ENCODE measurements at places on chromosomes 5 and 9.
A peak's percentile ranks its signal among the peaks of the same experiment; 100 is the strongest.

- no peak for DNase-seq
These were observed 134.0 kb downstream of the SNX18 start for GRCh38 chr5:54651482-54652076.

DNA sequence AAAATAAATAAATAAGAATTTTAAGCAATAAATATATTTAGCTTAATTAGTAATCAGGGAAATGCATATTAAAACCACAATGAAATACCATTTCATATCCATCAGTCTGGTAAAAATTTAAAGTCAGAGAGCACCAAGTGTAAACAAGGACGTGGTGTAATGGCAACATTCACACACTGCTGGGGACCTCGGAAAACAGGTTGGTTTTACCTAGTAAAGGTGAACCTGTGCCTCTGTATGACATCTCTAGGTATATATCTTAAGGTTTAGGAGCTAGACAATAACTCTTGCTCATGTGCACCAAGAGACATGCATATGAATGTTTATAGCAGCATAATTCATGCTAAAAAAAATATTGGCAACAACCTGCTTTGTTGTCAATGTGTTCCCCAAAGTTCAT lies 29.7 kb downstream of the FNBP1 start:
- DNase-seq: no peak

DNA sequence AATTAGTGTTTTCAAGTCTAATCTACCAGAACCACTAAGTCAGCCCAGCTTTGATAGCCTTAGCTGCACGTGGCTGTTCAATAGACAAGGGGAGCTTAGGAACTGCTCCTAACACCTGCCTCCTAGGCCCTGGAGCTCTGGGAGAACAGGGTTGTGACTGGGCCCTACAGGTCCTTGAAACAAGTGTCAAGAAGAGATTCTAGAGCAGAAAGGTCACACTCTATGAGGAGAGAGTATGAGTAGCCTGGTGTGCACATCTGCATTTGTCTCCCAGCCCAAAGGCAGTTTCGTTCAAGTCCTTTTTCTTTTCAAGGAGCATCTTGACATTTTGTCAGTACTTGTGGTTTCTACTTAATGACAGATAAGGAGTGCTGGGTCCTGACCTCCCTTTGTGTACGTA lies 206.1 kb downstream of the PRELID2 start:
- DNase-seq: peak; percentile 40

DNA sequence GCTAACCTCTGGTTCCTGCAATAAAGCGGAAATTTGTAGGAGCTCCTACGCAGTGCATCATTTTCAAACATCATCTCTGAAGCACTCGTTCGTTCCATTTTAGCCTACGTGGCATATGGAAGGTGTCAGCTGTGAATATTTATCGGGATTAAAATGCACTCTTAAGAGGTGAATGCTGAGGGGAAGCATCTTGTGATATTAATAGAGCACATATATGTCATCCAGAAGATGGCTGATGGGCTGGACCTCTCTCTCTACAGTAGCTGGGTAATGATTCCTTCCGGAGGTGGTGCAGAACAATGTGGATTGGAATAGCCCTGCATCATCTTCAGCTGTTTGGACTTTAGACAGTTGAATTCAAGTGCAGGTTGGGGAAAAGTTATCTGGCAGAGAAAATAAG lies 478.7 kb downstream of the DMAC1 start:
- no peak for DNase-seq

DNA sequence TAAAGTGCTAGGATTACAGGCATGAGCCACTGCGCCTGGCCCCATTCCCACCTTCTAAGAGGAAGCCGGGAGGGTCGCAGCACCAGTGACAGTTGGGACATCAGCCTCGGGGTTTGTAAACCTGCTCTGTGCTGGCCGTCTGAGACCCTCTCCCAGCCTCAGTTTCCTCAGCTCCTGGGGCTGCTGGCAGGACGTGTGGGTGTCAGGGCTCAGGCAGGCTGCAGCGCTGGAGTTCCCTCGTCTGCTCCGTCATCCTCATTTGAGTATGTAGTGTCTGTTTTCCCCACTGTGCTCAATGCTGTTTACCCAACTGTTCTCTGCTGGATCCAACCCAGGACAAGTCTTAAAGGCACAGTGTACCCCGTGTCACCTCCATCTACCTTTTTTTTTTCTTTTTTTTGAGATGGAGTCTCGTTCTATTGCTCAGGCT lies 2.0 kb upstream of the NINJ1 start:
- no peak for DNase-seq

DNA sequence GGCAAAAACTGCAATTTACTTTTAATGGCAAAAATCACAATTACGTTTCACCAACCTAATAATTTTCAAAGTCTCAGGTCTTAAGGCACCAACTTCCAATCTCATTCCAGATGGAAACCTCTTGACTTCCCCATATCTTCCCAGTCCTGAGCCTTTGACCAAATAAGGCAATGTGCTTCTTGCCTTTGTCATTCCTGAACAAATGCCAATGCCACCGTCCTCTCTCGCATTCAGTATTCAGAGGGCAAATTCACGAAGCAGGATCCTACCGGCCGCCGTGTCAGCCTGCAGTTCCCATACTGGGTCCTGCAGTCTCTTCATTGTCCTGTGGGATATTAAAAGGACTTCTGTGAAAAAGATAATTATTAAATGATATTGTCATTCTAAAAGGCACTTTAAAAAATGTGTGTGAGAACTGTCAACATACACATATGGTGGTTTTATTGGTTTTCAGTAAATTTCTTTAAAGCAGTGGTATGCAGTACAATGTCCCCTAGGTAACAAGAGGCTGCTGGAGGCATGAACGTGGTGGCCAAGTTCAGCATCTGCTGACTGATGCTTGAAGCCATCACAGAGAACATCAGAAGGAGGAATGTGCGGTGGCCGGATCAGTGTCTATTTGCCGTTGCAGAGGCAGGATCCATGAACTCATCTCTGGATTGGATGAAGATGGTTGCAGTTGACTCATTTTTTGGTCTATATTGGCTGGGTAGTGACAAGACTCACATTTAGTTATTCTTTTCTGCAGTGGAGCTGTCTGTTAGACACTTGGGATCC lies 101.4 kb upstream of the IRX4 start:
- no peak for DNase-seq

- no peak for DNase-seq
These were observed 82.4 kb upstream of the NREP start for GRCh38 chr5:111839438-111839837.

DNA sequence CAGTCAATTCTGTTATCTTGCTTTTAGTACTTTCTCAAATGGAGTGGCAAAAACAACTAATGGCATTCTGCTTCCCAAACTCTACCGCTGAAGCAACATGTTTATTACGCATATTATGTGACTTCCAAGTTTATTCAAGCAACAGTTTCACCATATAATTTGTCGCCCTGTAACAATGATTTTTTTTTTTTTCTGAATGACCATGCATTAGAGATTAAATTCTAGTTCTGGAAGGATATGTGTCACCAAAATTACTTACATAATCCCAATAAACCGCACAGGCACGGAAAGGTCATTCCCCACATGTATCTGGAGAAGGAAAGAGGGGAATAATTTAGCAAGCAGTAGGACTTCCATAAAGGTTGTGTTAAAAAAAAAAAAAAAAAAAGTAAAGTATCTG lies 691.8 kb downstream of the DNAH5 start:
- DNase-seq: no peak

- DNase-seq: no peak
These were observed 4.1 kb upstream of the ASPN start for GRCh38 chr9:92486371-92486770.
